ENCODE measurements at places on chromosomes 3 and 15.

DNA sequence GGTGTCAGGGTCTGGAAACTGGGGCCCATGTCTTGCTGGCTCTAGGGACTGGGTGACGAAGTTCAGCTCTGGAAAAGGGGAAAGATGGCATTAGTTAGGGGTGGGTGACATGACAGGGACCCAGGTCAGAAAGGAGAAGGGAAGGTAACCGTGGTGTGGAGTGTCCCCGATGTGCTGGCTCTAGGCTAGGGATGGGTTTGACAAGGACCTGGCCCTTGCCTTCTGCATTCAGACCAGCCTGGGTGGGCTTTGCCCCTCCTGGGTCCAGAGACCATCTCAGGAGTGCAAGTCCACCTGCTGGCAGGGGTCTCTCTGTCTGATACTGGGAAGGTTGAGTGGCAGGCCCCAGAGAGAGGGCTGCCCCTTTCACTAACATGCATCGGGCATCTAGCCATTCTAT lies 28.7 kb upstream of the ATP2B2 start:
- no peak for DNase-seq

DNA sequence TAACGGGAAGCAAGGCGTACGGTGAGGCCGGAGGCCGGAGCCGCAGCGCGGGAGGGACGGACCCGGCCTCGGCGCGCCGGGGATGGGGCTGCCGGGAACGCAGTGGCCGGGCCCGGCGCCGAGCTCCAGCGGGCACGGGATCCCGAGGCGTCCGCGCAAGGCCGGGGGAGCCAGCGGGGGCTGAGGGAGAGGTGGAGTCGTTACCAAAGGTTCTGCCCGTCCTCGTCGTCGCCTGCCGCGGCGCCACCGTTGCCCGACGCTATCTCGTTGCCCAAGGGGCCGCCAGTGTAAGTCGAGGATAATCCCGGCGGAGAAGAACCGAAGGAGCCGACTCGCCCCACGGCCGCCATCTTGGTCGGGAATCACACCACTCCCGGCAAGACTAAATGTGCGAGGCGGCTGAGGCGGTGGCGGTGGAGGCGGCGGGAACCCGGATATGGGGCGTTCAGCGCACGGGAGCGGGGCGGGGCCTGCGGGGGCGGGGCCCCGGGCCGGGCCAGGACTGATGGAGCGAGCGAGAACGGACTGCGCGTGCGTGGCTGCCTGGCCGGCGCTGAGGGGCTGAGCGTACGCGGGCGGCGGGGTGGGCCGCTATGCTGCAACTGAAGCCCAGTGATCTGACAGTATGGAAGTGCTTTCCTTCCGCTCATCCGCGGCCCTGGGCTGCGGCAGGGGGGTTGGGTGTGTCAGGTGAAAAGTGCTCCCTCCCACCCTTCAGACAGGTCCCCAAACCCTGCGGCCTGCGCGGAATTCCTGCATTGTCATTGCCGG lies at the start of gene DYNC1LI1:
Gene DYNC1LI1 (minus strand): TSS at position 438 of the 771 bp plus-strand sequence. CDS start 88 bp downstream, at position 350.
- DNase-seq = peak; percentile 83

GRCh38 chr15:38195191-38195901 lies 57.3 kb upstream of the SPRED1 start:
- DNase-seq = no peak

DNA sequence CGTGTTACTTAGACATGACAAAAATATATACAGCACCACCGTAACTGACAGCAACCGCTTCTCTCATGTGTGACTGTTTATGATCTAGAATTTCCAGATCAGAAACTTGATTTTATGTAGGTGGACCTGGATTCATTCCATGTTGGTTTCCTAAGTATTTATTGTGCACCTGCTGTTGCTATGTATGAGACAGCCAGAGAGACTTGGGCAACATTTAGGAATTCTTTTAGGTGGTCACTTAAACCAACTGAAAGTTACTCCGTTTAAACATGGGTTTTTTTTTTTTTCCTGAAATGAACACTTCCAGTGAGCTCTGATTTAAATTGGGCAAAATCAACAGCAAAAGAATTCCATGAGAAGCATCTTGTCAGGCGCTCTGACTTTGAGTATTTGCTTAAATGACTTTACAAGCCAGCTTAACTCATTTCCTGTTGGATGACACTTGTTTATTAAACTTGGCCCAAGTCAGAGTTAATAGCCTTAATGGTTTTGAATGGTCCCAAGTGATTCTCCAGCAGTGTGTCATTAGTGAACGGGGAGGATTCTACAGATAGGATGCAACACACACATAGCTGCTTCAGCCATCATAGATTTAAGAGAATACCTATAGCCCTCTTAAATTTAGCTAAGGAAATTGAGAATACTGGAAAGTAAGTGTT lies 31.8 kb downstream of the MITF start:
- DNase-seq = no peak

DNA sequence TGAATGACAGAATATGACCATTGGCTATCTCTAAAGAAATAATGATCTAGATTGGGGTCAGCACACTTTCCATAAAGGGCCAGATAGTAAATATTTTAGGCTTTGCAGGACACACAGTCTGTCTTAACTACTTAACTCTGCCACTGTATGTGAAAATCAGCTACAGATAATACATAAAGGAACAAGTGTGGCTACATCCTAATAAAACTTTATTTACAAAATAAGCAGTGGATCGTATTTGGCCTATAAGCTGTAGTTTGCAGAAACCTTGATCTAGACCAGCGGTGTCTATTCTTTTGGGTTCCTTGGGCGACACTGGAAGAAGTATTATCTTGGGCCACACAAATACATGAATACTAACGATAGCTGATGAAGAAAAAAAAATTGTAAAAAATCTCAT lies 27.6 kb downstream of the GSK3B start:
- DNase-seq = no peak

Data from GM19239 (cell line).